Activated CD4-positive, alpha-beta T cell treated with anti-CD3 and anti-CD28 coated beads, Interleukin-2, Interleukin-6, amounts not matched to agents 100 ng/mL and 50 ng/mL, durations not matched to agents 16 hours and 8 hours (primary cell): ENCODE measurements at places on chromosomes 5 and 9.
A peak's percentile ranks its signal among the peaks of the same experiment; 100 is the strongest.

DNA sequence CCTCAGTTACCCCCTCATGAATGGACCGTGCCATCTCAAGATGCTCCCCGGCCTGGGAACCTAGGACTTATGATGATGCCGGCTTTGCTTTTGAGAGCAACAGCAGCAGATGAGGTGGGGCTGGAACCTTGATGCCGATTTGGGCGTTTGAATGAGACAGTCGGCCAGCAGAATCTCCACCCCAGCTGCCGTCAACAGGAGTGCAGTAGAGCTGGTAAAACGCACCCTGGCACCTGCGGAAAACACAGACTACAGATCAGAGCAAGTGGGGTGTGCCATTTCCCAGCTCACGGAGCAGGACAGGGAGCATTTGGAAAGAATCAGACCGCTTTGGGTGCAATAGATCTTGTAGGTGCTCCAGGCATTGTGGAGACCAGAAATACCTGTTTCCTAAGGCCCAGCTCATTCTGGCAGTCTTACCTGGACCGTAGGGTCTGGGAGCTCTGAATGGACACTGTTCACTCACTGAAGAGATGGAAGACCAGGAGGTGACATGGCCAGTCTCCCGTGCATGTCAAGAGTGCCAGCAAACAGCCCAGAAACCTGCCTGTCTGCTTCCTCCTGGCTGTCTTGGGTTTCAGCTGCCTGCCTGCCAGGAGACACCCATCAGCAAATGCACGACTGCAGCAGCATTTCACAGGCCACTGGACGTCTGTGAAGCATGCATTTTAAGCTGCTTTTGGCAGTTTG lies 317.7 kb upstream of the IRX4 start:
- no peak for DNase-seq

- no peak for DNase-seq
These were observed 12.4 kb downstream of the IL4 start for GRCh38 chr5:132686193-132686592.

- no peak for DNase-seq
These were observed 11.9 kb upstream of the TBC1D9B start for GRCh38 chr5:179919487-179920060.

DNA sequence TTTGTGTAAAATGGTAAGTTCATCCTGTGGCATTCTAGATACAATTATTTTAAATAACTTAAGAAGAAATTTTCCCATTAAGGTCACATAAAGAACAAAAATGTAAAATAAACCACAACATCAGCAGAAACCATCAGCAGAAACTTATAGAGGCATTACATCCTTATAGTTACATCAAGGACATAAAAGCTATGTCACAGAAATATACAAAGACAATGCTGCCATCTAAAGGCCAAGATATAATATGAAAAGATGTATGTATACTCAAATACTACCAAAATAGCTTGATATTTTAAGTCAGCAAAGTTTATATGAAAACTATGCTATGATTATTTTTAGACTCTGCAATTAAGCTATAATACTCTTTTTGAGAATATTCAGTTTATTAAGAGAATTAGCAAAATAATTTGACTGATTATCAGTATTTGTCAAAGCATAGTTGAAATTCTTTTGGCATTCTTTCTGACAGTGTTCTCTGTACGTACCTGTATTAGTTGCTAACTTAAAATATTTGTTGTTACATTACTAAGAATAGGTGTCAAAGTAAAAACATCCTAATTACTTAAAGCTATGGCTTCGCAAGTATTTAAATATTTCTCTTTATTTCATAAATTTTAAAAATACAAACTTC lies 36.2 kb downstream of the FBXL17 start:
- DNase-seq, result peak; percentile 34

- peak; percentile 94 for DNase-seq
These were observed at the start of gene CETN3 for GRCh38 chr5:90409318-90410177. CETN3 (minus strand) TSS chr5:90409756; CDS start chr5:90409661, 95 bp downstream.

DNA sequence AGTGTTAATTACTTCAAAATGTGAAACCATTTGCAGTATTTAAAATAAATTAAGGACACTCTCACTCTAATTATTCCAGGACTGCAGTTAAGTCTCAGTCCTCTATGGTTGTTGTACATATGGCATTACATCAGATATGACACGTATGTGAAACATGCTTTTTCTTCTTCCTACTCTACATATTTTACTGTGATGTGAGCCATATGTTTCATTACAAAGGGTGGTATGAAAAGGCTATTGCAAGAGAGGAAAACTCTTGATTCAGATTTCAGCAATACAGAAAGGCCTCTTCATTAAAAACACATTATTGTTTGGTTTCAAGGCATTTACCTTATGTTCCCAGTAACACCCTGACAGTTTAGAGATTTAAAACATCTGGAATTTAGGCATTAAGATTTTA lies 964.5 kb upstream of the DMAC1 start:
- DNase-seq, result no peak

DNA sequence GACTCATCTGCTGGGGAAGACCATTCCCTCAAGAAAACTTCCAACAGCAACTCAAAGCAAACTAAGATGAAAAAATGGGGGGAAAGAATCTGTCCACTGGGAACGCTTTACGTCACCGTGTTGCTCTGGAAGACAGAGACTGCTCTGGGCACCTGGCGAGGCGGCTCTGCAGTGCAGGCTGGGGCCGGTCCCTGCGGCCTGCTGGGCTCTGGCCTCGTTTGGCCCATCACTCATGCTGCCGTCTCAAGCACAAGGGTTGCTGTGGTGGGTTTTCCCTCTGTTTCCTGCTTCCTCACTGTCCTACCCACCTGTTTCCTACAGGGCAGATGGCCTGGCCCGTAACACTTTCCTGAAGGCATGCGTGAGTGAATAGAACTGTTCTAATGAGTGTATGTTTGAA lies 92.9 kb upstream of the OTULINL start:
- DNase-seq, result no peak

GRCh38 chr9:93665128-93665636 lies 88.8 kb downstream of the PHF2 start:
- DNase-seq, result no peak

DNA sequence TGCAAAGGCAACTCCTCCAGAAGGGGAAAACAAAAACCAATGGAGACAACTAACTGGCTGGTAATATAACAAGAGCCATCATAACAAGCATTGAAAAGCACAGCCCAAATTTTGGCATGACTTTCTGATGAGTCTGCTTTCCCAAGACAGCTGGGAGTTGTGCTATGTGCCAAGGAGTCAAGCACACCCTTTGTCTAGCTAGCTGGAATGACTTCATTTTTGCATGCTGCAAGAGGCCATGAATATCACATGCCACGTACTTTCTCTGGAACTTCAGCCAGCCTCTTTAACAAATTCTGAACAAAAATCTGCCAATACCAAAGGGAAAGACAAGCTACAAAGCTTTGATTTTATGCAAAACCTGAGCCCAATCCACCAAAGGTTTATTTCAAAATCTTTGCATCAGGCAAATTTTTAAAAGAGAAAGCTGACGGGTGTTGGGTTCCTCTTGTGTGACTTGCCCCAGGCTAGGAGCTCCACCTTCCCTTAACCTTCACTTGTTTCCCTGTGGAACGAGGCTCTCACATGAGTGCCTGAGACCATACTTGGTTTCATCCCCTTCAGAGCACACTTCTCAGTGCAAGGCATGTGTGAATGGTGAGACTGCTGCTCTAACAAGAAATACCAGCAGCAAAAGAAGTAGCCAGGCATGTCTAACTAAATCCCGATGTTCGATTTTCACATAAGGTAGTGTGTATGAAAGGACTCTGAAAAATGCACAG lies 47.3 kb downstream of the S1PR3 start:
- no peak for DNase-seq

GRCh38 chr9:111381006-111381405 lies 51.0 kb upstream of the OR2K2 start:
- DNase-seq, result no peak

GRCh38 chr5:104267320-104268015 lies 704.9 kb upstream of the NUDT12 start:
- no peak for DNase-seq

- no peak for DNase-seq
These were observed 31.8 kb upstream of the TLR4 start for GRCh38 chr9:117672369-117672768.

DNA sequence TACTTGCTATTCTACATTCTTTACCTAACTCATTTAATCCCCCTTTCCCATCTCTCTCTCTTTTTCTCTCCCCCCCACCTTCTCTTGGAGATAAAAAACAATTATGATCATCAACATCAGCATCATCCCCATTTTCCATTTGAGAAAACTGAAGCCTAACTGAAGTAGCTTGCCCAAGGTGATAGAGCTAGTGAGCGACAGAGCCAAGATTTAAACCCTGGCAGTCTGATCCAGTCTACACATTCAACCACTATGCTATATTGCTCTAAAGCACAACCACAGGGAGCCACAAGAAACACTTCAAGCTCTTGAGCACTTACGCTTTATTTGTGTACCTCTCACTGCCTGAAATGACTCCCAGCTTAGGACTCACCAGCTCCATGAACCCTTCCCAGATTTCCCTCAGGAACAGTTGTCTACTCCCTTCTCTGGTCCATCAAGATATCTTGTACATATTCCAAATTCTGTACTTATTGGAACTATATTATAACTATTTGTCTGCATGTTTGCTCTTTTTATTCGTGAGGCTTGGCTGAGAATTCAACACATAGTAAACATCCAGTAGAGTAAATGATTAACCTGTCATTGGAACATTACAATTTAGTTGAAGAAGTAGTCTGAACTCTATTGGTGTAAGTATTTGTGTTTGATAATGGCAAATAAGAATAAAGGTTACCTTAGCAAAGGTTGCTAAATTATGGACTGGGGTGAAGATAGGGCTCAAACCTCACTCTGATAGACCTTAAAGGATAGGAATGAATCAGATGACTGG lies 164.8 kb downstream of the EFNA5 start:
- DNase-seq, result no peak

DNA sequence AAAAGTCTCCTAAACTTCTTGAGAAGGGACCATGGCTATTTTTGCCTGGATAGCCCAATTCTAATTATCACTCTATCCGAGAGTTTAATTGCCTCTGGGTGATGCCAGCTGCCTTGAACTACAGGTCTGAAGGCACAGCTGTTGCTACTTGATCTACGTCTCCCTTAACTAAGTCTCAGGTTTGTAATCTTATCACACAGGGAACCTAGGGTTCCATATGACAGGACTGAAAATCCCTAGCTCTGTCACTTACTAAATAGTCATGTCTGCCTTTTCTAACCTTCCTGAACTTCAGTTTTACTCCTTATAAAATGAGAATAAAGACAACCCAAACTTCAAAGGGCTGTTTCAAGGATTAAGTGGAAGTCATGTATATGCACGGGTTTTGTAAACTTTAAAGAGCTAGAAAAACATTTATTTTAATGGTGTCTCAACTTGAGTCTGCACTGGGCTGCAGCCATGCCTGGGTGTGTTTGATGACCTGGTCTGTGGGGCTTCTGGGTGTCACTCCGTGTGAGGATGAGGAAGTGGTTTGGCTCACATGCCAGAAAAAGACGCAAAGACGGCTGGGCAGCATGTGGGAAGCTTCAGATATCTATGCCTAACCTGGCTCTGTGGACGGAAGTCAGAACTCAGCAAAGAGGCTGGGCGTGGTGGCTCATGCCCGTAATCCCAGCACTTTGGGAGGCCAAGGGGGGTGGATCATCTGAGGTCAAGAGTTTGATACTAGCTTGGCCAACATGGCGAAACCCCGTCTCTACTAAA lies 129.3 kb upstream of the SLC44A1 start:
- DNase-seq, result peak; percentile 28

DNA sequence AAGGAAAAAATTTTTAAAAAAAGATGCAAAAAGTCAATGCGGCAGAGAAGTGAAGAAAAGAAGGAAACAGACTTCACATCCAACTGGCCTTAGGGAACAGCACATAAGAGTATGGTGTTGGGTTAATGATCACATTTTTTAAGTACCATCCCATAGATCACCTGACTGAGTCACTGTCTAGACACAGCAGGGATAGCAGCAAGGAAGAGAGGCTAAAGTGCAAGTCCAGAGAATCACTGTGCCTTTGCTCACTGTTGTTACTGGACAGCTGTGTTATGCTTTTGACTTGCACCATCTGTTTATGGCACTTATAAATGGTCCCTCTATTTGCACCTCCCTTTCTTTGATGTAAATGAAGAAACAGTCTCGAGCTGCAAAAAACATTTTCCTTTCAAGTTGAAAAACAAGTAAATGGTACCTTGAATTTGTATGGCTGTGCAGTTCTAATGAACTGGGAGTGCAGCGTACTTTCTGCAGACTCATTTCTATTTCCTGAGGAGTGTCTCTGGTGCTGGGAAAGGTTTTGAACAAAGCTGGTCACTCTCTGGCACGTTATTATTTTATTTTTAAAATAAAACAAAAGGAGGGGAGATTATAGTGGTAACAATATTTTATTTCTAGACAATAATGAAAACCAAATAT lies 84.2 kb downstream of the TRPM6 start:
- DNase-seq, result no peak

DNA sequence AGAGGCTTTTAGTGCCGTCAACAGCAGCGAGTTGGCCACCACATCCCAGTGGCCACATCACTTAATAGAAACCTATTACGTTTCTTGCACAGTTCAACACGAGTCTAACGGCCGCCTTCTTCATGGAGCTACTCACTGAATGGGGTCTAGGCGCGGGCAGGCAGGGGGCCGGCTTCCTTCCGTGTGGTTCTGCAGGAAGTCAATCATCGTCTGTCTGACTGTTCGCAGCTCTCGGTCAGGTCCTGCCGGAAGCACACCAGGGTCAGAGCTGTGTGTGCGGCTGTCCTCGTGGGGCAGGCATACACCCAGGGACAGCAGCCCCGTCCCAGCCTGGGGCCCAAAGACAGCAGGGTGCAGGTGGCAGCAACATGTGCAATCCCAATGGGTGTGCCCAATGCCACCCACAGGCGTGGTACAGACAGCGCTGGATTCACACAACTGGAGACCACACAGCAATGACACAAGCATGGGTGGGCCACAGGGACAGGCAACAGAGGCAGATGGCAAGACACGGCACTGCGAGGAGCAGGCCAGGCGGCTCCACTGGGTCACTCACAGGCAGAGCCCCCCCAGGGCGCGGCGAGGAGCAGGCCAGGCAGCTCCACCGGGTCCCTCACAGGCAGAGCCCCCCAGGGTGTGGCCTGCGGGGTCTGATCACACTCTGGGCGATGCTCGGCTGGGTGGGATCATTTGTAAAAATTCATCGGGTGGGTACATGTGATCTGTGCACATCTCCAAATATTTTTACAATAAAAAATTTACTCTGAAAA lies 19.1 kb upstream of the LHX3 start:
- DNase-seq, result no peak

DNA sequence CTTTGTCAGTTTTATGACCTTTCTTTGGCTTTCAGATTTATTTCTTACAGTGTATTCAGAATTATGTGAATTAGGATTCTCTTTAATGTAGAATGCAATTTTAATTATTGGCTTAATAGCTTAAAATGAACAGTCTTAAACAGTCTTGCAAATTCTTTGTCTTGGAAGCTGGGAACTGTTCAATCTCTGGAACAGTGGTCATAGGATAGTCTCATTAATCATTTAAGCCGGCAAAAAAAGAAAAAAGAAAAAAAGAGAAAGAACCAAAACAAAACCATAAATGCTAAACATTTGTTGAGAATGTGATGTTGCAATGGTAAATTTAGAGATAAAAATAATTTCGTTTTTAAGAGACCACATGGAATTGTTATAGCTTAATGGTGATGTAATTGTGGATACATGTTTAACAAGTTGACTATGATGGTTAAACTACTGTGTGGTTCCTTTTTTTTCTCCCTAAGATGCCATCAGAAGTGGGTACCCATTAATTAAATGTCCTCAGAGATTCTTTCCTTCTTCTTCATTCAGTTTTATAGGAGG lies 61.6 kb downstream of the NNT start:
- DNase-seq, result no peak

GRCh38 chr9:5563417-5563815 lies 53.1 kb downstream of the PDCD1LG2 start:
- no peak for DNase-seq
